ENCODE measurements at places on chromosomes 4 and X.
A peak's percentile ranks its signal among the peaks of the same experiment; 100 is the strongest.

GRCh38 chrX:13937370-13938050 is 92.2 kb downstream of the GEMIN8 start:
- peak; percentile 60 for DNase-seq

DNA sequence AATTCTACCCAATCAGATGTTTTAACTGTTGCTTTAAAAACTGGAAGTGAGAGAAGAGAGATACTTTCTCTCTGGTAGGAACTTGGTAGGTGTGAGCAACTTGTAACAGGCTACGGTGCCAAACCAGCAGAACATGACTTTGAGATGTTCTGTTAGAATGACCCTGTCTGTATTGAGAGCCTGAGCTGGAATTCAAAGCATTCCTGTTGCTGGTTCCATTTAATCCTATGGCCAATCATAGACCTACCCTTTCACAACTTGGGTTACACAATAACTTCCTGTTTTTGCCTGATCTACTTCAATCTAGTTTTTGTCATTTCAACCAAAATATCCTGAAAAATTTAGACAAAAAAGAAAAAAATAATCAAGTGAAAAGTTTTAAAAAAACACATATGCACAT is 1.7 kb upstream of the PRRG1 start:
- DNase-seq: no peak

DNA sequence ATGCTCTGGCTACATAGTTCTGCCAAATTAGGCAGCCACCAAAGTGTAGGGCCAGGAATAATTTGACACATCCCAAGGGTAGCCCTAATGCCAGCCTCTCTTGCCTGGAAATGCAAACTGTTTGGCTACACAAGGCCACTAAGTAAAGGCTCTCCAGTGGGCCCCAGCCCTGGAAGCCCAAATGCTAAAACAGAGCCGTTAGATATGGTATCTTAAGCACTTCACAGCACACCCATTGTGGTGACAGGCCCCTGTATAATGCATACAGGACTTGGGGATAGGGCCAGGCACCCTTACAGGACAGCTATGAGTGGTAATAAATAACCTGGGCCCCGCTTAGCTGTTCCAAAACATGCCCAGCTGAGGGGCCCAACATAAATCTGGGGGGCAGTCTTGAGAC is 623.9 kb downstream of the BCOR start:
- DNase-seq: no peak

DNA sequence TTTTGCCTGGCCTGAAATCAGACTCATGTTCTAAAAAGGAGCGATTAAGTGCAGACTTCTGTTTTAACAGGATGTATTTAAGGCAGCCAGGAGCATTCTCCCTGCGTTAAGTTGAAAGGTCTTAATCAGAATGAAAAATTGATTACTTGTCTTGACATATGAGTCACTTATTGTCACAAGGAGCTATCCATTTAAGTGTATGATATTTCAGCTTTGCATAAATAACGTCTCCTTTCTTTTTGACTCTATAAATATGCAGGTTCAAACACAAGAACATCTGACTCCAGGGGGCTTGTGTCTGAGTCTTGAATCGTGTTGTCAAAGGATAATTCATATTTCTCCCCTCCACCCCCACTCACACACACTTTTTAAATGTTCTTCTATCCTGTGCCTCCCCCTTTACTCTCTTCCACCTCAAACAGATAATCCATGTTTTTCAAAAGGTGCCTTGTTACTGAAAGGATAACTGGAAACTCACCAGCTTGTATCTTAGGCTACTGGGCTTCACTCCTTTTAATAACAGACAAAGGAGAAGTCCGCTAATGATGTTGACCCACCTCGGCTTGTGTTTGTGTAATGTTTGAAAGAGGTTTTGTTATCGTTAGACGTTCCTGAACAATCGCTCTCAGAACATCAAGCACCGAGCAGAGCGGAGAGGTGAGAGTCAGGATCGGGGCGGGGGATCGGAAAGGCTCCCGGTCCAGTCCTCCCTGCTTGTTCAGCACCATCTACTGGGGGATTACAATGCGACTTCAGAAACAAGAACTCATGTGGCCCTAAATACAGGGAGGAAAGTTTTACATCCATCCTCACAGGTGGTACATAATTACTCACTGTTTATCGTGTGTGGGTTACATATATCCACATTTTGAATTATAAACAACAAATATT is 107.5 kb upstream of the RPL34 start:
- DNase-seq: peak; percentile 93

DNA sequence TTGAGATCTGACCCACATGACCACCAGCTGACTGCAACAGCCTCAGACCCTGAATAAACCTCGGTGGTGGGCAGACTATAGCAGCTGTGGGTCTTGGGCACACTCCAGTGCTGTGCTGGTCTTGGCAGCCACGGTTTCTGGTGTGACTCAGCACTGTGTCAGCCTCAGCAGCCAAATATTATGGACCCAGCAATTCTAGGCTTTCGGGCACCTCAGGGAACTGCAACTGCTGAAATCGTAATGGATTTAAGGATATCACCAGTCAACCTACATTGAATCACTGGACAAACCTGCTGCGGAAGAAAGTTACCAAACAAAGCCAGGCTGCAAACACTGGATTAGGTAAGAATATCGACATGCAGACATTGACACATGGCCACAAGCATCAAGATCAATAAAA is 10.5 kb upstream of the UBE2NL start:
- DNase-seq: no peak

DNA sequence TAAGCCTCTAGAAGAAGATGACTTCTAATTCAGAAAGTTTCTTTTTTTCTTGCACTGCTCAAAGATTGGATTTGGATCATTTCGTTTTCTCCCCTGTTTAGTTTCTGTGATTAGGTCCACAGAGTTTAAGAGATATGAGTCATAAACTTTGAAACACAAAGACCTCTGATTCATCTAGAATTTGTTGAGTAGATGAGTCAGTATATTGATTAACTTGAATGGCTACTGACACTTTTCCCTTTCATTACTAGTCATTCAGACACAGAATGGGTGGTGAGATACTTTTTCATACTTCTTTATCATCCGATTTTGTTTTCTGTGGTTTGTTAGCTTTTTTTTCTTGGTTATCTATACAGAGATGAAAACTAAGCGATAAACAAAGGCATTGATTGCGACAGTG is 34.1 kb upstream of the AFF2 start:
- no peak for DNase-seq

DNA sequence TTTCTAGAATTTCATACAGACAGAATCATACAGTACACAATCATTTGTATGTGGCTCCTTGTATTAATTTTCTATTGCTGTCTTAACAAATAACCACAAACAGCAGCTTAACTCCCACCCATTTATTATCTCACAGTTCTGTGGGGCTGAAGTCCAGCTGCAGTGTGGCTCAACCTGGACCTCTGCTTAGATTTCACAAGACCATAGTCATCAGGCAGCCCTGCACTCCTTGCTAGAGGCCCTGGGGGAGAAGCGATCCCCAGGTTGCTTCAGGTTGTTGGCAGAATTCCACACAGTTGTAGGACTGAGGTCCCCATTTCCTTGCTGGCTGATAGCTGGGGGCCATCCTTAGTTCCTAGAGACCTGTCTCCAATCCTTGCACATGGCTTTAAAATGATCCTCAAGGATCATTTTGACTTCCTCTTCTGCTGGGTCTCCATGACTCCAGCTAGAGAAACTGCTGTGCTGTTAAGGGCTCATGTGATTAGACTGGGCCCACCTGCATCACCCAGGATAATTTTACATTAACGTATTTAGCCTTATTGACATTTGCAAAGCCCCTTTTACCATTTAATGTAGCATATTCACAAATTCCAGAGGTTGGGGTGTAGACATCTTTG is 60.9 kb upstream of the SMAD1 start:
- no peak for DNase-seq

- DNase-seq: no peak
Observed at GRCh38 chrX:123665197-123665596, 67.7 kb downstream of the THOC2 start.

DNA sequence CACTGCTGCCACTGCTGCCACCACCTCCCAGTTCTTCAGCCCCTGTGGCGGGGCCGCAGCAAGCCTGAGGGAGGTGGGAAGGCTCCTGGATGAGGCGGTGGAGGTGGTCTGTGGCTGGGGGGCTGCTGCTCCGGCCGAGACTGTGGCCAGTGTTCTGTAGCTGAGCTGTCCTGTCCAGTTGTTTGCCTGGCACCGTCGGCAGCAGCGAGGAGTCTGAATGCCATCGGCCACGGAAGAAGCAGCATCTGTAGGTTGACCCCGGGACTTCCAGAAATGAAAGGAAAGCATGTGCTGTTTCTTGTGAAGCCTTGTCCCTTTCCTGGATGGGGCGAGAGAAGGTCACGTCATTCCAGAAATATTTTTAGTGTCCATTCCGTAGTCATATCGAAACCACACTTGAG is 3.3 kb downstream of the C4orf54 start:
- no peak for DNase-seq

DNA sequence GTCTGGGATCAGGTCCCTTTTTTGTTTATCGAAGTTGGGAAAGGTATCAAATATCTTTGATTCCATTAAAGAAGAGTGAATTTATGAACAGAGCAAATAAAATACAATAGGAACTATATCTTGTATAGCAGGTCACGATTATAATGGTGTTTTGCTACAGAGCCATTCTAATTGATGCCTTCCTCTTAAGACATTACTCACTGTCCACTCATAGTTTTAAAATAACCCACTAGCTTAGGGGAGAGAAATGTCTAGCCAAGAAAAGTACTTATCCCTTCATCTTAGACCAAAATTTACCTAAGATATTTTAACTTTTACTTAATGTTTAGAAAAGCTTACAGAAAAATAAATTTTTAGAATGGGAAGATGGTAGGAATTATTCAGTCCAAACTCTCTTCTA is 112.0 kb upstream of the PABPC4L start:
- DNase-seq: no peak

GRCh38 chr4:1593458-1593857 is 90.7 kb downstream of the FAM53A start:
- peak; percentile 52 for DNase-seq

- DNase-seq: no peak
Observed at GRCh38 chr4:52573551-52573950, 85.5 kb downstream of the USP46 start.

- no peak for DNase-seq
Observed at GRCh38 chr4:183078634-183079033, 20.4 kb upstream of the WWC2 start.

DNA sequence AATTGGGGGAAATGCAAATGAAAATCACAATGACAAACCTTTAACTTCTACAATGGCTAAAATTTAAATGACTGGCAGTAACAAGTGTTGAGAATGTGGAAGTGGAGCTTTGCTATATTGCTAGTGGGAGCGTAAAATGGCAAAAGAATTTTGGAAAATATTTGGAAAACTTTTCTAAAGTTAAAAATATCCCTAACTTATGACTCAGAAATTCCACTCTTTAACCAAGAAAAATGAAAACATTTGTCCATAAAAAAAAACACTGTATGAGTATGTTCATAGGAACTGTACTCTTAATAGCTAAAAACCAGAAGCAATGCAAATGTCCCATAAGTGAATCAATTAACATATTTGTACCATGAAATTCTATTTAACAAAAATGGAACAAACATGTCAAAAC is 3.6 kb downstream of the TBCK start:
- DNase-seq: no peak

- DNase-seq: no peak
Observed at GRCh38 chrX:136856551-136856950, 24.0 kb downstream of the RBMX start.

DNA sequence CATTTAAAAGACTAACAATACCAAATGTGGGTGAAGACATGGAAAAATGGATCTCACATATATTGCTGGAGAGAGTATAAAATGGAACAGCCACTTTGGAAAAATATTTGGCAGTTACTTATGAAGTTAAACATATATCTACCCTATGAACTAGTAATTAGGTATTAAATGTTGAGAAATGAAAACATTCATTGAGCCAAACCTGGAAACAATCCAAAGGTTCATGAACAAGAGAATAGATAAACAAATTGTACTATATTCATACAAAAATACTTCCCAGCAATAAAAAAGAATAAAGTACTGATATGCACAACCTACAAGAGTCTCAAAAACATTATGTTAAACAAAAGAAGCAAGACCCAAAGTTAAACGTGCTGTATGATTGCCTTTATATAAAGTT is 4.0 kb upstream of the EGF start:
- no peak for DNase-seq

- no peak for DNase-seq
Observed at GRCh38 chr4:13162886-13163285, 321.3 kb downstream of the RAB28 start.

DNA sequence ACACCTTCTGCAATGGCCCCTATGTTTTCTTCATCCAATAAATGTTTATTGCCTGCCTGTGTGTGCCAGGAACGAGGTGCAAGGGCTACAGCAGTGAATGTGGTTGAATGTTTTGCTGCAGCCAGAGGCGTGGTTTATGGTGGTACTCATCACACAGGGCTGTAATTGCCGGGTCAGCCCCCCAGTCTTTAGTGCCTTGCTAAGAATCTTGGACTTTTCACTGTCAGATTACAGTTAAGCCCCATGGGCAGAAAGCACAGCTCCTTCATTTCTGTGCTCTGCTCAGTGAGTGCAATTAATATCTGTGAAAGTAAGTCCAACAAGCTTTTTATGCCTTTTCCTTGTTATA is 67.8 kb downstream of the TAPT1 start:
- peak; percentile 14 for DNase-seq

- DNase-seq: no peak
Observed at GRCh38 chr4:76883147-76883546, 14.8 kb downstream of the SOWAHB start.

DNA sequence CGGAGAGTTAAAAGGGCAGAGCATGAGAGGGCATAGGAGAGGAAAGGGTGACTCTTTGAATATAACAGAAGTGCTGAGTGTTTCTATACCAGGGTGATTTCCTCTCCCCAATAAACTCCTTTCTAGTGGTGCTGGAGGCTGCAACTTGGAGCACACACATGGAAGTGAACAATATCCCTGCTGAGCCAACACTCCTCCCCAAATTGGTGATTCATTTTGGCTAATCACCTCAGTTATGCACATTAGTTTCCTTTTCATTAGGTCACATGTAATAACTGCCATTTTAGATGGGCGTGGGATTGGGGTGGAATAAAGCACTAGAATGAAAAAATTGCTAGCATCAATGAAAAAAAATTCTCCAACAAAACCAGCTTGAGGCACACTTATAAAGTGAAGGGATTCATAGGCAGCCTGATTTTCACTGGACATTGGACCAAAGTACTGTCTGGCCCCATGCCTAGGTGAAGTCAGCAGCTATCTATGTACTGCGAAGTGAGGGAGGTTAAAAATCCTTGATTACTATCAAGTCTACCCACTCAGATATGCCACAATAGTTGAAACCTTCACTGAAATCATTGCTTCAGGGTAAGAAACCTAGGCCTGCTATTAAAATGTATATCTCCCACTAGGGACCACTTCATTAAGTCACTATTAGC is 174.0 kb downstream of the GLUD2 start:
- no peak for DNase-seq

GRCh38 chrX:110786486-110786885 is 9.1 kb downstream of the CHRDL1 start:
- no peak for DNase-seq

- no peak for DNase-seq
Observed at GRCh38 chr4:159540501-159540900, 437.6 kb downstream of the RAPGEF2 start.

DNA sequence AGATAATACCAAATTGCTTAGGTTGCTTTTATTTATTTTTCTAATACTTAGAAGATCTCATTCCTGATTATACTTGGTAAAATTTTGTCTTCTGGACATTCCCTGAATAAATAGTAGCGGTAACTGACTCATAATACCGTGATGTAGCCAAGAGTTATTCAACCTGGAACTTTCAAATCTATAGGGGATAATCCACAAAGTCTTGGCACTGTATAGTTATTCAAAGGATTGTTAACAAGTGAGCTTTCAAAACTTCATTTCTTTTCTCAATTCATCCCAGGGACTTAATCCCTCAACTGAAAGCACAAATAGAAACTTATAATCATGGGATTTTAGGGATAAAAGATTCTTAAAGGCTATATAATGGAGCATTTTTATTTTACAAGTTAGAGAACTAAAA is 1383.3 kb downstream of the FAM133A start:
- no peak for DNase-seq

All from brain (organoid and tissue), 16 donors.